ENCODE measurements at places on chromosomes 1 and 21. TPM values are rescaled to one million over a fixed set of nuclear protein-coding genes. Genes with fewer than 3 reads are reported as not detected.

- no peaks in the 10 kb centered on the region for H3K36me3 ChIP-seq
- peak overlapping the region; percentile 50 for H3K4me3 ChIP-seq
- H3K27me3 ChIP-seq, result no peaks in the 10 kb centered on the region
- peaks cover 74% of the 10 kb centered on the region for H3K4me1 ChIP-seq
Observed at GRCh38 chr1:27574001-27574781, 29.8 kb downstream of the AHDC1 start.

- no peak overlapping the region for H3K4me3 ChIP-seq
- H3K27me3 ChIP-seq, result no peaks in the 10 kb centered on the region
- H3K4me1 ChIP-seq, result no peaks in the 10 kb centered on the region
- H3K36me3 ChIP-seq, result no peaks in the 10 kb centered on the region
- no peak for DNase-seq
Observed at GRCh38 chr1:202852163-202852904, 36.6 kb downstream of the RABIF start.

GRCh38 chr1:186996816-186997215, 168.1 kb downstream of the PLA2G4A start:
- no peaks in the 10 kb centered on the region for H3K27me3 ChIP-seq
- no peaks in the 10 kb centered on the region for H3K4me1 ChIP-seq
- DNase-seq, result no peak
- no peak overlapping the region for H3K4me3 ChIP-seq

CR1 gene
- total RNA-seq, result 11.4 TPM

GRCh38 chr1:55997536-55997935, 581.8 kb downstream of the PLPP3 start:
- H3K27me3 ChIP-seq, result no peaks in the 10 kb centered on the region
- no peak overlapping the region for H3K4me3 ChIP-seq
- no peaks in the 10 kb centered on the region for H3K36me3 ChIP-seq
- no peak for DNase-seq
- H3K27ac ChIP-seq, result no peak overlapping the region
- no peaks in the 10 kb centered on the region for H3K4me1 ChIP-seq

EXO1 gene
- total RNA-seq, result 0.32 TPM

DNA sequence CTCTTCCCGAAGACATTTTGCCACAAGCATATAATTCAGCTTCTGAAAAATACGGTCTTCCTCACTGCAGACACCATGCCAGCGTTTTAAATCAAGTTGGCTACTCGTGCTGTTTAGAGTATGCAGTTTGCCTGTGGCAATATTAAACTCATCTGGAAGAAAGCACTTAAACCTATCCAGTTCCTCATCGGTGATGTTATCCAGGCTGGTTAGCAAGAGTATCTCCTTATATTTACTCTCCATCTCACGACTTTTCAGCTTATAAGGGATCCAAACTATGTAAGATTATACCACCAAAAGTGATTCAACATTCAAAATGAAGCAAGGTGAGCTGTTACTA, 9.7 kb upstream of the IFI16 start:
- peak overlapping the region; percentile 42 for H3K4me3 ChIP-seq
- H3K36me3 ChIP-seq, result no peaks in the 10 kb centered on the region
- H3K4me1 ChIP-seq, result peaks cover 8% of the 10 kb centered on the region
- no peaks in the 10 kb centered on the region for H3K27me3 ChIP-seq
- no peak for DNase-seq
